ENCODE measurements at places on chromosomes 2 and 18. TPM values are rescaled to one million over a fixed set of nuclear protein-coding genes. Genes with fewer than 3 reads are reported as not detected.

CRYGC gene
- total RNA-seq, result not detected

MARCHF4 gene
- not detected for total RNA-seq

COPS9 gene
- 80.4 TPM for total RNA-seq

RAB11FIP5 gene
- 1.1 TPM for total RNA-seq

GULP1 gene
- total RNA-seq, result not detected

PLEKHH2 gene
- total RNA-seq, result 0.54 TPM

COL5A2 gene
- total RNA-seq, result 4.6 TPM

CHRNG gene
- not detected for total RNA-seq

REV1 gene
- 37.7 TPM for total RNA-seq

Data from activated CD8-positive, alpha-beta memory T cell treated with anti-CD3 and anti-CD28 coated beads, Interleukin-2, amount 10 ng/mL, durations not matched to agents 7 days and 5 days (primary cell).